Activated CD8-positive, alpha-beta T cell treated with anti-CD3 and anti-CD28 coated beads for 36 hours (primary cell): ENCODE measurements at places on chromosomes 11 and 22. TPM values are rescaled to one million over a fixed set of nuclear protein-coding genes. Genes with fewer than 3 reads are reported as not detected.

DNA sequence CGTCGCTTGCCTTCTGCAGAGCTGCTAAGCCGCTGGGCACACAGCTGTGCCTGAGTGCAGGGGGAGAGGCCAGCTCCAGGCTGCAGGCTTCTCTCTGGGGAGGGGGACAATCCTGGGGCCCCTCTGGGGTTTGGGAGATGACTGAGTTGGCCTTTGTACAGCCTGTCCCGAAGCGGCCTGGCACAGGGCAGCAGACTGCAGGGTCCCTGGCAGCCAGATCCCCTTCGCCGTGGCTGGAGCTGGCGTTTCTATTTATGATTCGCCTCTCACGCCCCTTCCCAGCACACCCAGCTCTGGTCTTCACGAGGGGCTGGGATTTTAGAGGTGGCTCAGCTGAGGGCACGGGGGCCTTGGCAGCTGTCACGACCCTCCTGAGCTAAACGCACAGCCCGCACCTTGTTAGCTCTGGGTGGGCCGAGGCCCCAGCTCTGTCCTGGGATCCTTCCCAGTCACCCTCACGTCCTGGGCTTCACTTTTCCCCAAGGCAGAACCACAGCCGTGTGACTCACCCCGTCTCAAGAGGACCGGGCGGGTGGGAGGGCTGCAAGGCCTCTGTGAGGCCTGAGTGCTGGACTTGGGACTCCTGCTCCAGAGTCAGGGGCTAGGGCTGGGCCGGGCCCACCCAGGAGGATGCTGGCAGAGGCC lies 18.4 kb downstream of the OSBPL5 start:
- no peak for DNase-seq

DNA sequence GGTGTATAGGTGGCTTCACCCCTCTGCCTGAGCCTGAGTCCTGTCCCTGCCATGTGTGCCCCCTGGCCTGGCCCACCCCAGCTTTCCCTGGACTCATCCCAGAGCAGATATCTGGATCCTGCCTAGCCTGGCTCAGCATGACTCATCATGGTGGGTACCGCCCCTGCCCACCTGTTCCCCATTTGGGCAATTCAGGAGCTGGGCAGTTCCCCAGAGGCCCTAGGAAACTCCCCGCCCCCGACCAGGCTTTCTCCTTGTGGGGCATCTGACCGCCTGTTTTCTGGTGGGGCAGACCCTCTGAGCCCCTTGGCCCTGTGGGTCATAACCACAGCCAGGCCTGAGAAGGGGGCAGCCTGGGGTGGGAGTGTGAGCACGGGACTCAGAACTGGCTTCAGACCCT lies 4.4 kb downstream of the TSPO start:
- no peak for DNase-seq

DNA sequence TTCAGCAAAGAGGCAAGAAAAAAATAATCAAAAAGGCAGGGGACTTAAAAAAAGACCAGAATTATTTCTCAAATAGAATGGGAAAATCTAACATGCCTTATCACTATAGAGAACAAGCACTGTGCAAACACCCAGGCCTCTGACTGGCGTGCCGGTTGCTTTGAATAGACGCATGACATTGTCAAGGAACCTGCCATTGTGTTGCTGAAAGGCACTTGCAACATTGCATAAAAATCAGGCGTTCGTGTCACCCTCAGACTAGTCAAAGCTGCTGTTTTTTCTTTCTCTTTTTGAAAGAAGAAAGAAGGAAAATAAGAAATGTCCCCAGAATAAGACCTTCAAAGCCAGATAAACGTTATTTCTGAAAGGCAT lies 549.3 kb upstream of the CADM1 start:
- DNase-seq = no peak

PITPNB gene
- 87.7 TPM for total RNA-seq
